ENCODE measurements at places on chromosomes 4 and X.
A peak's percentile ranks its signal among the peaks of the same experiment; 100 is the strongest.

DNA sequence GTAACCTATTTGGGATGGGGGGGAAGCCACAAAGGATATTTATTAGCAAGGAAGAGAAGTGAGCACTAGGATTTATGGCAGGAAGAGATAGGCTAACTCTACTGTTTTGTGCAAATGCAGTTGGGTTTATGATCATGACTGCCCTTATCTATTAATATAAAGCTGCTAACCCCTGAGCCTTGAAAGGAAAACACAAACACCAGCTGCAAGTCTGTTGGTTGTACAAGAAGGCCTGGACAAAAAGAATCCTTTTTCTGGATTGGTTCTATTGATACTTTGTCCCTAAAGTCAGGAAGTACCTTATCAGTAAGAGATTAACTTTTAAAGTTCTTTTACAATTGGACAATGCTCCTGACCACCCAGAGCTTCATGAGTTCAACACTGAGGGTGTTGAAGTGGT lies 188.8 kb downstream of the LRBA start:
- DNase-seq: no peak
- no peak overlapping the region for H3K27ac ChIP-seq
- no peaks in the 10 kb centered on the region for H3K36me3 ChIP-seq
- no peak overlapping the region for H3K4me3 ChIP-seq
- H3K4me1 ChIP-seq: no peaks in the 10 kb centered on the region

DNA sequence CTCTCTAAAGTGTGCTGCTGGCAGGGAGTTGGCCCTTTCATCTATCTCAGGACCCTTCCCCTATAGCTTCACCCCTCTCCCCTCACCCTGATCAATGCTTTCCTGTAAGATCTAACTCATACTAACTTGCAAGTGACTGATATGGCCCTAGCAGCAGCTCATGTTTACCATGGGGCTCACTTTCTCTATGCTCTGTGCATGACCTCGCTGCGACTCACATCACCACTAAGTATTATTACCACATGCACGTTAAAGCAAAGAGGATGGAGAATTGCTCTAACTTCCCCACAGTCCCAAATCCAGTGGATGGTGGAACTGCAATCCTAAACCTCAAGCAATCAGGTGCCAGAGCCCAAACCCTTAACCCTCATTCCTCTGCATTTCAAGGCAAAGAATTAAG lies 626.6 kb downstream of the MID1IP1 start:
- H3K4me1 ChIP-seq: peaks cover 12% of the 10 kb centered on the region
- H3K4me3 ChIP-seq: no peak overlapping the region
- H3K36me3 ChIP-seq: no peaks in the 10 kb centered on the region
- H3K27ac ChIP-seq: no peak overlapping the region
- DNase-seq: no peak

GRCh38 chr4:70581980-70582379 lies 10.1 kb upstream of the AMBN start:
- DNase-seq: no peak
- H3K4me1 ChIP-seq: no peaks in the 10 kb centered on the region
- no peaks in the 10 kb centered on the region for H3K27me3 ChIP-seq
- H3K36me3 ChIP-seq: no peaks in the 10 kb centered on the region

DNA sequence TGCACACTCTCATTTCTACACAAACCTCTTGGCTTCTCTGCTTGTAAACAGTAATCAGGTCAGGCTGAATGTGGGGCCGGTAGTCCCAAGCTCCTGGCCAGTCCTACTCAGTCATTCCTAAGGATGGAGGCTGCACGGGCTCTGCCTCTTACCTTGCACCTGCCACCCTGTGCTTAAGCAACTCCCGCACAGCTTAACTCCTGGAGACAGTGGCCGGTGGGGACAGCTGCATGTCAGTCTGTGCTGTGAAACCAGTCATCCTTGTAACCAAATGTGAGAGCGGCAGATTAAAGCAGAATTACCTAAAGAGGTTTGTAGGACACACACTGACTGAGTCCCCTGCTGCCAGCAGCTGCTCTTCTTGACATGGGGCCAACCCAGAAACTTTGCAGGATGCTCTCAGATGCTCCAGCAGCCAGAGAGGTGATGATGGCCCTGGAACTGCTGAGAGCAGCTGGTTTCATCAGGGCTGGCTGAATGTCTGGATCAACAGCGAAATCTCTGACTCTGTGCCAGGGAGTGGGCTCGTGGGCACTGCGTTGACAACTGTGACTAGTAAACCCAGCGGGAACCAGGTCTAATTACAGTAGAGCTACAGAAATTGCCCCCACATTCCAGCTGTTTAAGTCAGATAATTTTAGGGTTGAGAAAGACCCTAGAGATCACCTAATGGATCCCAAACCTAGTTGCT lies 123.7 kb downstream of the ANAPC4 start:
- no peaks in the 10 kb centered on the region for H3K4me1 ChIP-seq
- H3K4me3 ChIP-seq: no peak overlapping the region
- H3K27ac ChIP-seq: no peak overlapping the region
- H3K36me3 ChIP-seq: no peaks in the 10 kb centered on the region

- no peak for DNase-seq
- H3K36me3 ChIP-seq: no peaks in the 10 kb centered on the region
- no peaks in the 10 kb centered on the region for H3K27me3 ChIP-seq
- H3K4me3 ChIP-seq: no peak overlapping the region
- no peaks in the 10 kb centered on the region for H3K4me1 ChIP-seq
- no peak overlapping the region for H3K27ac ChIP-seq
These were observed 365.1 kb downstream of the MAGEB5 start for GRCh38 chrX:26581091-26581490.

DNA sequence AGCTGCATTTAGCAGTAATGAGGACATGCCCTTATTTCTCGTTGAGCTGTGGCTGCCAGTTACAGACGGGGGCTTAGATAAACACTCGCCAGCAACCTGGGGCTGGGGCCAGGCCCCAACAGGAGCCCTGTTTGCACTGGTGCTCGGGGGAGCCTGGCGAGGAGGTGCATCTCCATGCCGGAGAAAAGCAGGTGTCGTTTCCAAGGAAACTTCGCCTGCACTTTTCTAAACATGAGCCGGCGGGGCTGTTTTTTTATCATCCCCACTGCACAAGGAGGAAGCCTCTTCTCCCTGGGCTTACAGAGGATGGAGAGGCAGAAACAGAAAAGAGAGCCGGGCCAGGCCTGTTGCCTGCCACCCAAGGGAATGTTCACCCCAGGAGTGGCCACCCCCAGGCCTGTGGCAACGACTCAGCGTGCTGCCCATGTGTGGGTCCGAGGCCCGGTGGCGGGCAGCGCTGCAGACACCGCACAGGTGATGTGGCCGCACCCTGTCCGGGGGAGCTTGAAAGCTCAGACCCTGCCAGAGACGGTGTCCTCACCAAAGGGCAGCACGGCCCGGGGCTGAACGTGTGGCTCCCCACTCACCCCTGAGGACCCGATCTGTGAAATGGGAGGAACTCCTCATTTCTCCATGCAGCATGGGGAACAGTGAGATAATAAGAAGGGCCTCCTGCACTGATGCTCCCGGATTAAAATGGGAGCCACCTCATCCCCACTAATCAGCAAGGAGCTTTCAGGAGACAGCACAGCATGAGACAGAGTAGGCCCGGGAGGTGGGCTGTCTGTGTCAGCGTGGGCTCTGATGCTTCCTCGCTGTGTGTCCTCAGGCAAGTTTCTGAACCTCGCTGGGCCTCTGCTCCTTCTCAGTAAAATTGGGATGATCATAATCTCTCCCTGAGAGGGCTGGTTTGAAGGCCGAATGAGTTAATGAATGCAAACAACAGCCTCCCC lies 33.8 kb upstream of the ADRA2C start:
- DNase-seq: no peak
- H3K27ac ChIP-seq: no peak overlapping the region
- H3K4me1 ChIP-seq: no peaks in the 10 kb centered on the region
- no peaks in the 10 kb centered on the region for H3K36me3 ChIP-seq
- H3K4me3 ChIP-seq: no peak overlapping the region

GRCh38 chrX:32139476-32139875 lies 1067.6 kb upstream of the FTHL17 start:
- no peaks in the 10 kb centered on the region for H3K4me1 ChIP-seq
- no peaks in the 10 kb centered on the region for H3K27me3 ChIP-seq
- no peak overlapping the region for H3K4me3 ChIP-seq
- H3K36me3 ChIP-seq: no peaks in the 10 kb centered on the region
- no peak for DNase-seq

GRCh38 chr4:114378305-114378903 lies 220.2 kb upstream of the UGT8 start:
- no peak for DNase-seq
- no peaks in the 10 kb centered on the region for H3K4me1 ChIP-seq
- no peaks in the 10 kb centered on the region for H3K27me3 ChIP-seq
- H3K4me3 ChIP-seq: no peak overlapping the region
- no peak overlapping the region for H3K27ac ChIP-seq
- no peaks in the 10 kb centered on the region for H3K36me3 ChIP-seq

GRCh38 chr4:38128478-38129459 lies 168.6 kb downstream of the PTTG2 start:
- H3K36me3 ChIP-seq: peaks cover 11% of the 10 kb centered on the region
- DNase-seq: peak; percentile 83
- H3K4me3 ChIP-seq: no peak overlapping the region

- H3K27me3 ChIP-seq: no peaks in the 10 kb centered on the region
- no peak overlapping the region for H3K27ac ChIP-seq
- H3K36me3 ChIP-seq: peaks cover 36% of the 10 kb centered on the region
- peak; percentile 84 for DNase-seq
- no peak overlapping the region for H3K4me3 ChIP-seq
These were observed 5.0 kb downstream of the TACC3 start for GRCh38 chr4:1726146-1726934.

DNA sequence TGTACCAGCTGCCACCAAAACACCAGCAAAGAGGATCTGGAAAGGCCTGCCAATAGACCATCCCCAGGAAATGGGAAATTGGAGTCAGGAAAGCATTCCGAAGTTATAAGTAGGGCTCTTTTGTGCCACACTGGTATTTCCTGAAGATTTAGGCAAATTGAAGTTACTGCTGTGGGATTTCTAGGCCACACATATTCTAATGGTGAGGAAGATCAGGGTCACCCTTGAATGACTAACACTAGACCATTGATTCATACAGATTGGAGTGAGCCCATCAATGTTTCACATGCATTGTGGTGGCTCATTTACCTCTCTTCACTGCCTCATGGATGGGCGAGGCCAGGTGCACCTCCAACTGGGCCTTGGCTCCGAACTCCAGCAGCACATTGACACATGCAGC lies 22.6 kb downstream of the ASB11 start:
- H3K4me1 ChIP-seq: no peaks in the 10 kb centered on the region
- no peak overlapping the region for H3K27ac ChIP-seq
- H3K4me3 ChIP-seq: no peak overlapping the region
- no peak for DNase-seq
- no peaks in the 10 kb centered on the region for H3K27me3 ChIP-seq

DNA sequence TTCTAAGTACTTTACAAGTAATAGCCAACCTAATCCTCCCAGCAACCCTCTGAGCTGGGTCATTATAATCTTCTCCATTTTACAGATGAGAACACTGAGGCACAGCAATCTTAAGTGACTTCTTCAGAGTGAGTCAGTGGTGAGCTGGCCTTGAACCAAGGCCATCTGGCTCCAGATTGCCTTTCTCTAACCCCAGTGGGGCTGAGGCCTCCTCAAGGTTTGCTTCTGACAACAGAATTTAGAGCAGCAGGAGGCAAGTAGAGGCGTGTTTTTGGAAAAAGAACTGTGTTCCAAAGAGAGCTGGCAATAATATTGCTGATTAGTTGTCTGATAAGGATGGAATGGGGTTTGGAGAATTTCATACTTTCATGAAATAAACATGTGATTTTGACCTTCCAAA lies 41.2 kb downstream of the PIR start:
- no peak overlapping the region for H3K4me3 ChIP-seq
- H3K36me3 ChIP-seq: no peaks in the 10 kb centered on the region
- H3K27ac ChIP-seq: no peak overlapping the region

GRCh38 chrX:71667328-71668247 lies at the start of gene LOC101059915:
TSS of gene LOC101059915 (plus strand) at chrX:71667546.
- no peaks in the 10 kb centered on the region for H3K36me3 ChIP-seq
- no peak within 1 kb of the TSS for H3K4me3 ChIP-seq
- H3K27ac ChIP-seq: no peak within 1 kb of the TSS
- no peak for DNase-seq

GRCh38 chrX:79452881-79453280 lies 85.7 kb upstream of the ITM2A start:
- DNase-seq: no peak
- H3K36me3 ChIP-seq: no peaks in the 10 kb centered on the region
- no peaks in the 10 kb centered on the region for H3K4me1 ChIP-seq
